ENCODE measurements at places on chromosomes 16 and 17.

- no peak for DNase-seq
Measured at GRCh38 chr16:10966129-10966528, 21.8 kb downstream of the CLEC16A start.

DNA sequence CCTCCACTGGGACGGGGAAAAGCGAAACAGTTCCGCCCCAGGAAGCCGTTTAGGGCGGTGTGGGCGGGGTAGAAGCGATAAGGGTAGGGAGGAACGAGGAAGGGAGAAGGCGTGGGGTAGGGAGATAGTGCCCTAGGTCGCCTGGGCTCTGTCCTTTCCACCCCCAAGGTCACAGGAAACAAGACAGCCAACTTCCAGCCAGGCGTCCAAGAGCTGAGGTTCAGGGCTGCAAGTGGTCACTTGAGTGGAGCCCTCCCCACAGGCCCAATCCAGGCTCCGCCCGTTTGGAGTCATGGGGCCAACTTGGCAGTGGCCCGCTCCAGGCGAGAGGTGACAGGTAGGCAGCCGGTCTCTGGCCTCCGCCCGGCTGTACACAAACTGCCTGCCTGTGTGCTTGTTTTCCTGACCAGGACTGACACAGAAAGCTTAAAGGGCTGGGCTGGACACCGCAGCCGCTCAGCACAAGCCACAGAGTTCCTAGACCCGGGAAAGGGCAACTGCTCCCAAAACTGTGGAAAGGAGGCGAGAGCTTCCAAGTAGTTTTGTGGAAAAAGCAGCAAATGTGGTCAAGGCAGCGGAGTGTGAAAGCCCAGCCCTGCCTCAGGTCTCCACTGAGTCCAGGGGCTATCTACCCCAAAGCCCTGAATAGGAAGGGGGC is at the start of gene RILP:
TSS of gene RILP (minus strand) at position 23 of the 658 bp plus-strand sequence. CDS start 62 bp downstream, outside the sequence.
- DNase-seq, result no peak

GRCh38 chr17:52824542-52824941 is 666.0 kb upstream of the CA10 start:
- no peak for DNase-seq

DNA sequence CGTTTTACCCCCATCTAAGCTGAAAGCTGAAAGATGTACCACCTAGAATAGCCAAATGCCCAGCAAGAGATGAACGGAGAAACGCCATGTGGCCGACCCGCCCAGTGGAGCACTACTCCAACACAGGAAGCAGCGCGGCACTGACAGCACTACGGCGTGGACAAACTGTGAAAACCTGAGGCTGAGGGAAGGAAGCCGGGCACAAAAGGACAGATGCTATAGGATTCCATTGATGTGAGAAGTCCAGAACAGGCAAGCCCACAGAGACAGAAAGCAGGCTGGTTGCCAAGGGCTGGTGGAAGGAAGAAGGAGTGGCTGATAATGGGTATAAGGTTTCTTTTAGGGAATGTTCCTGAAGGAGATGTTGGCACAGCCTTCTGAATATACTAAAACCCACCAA is 29.4 kb upstream of the SLC38A8 start:
- DNase-seq, result no peak

- DNase-seq, result peak; percentile 85
Measured at GRCh38 chr16:27401768-27402568, at the start of gene IL21R. Gene IL21R (plus strand): TSS chr16:27402174. CDS start chr16:27430072, 27,898 bp downstream.

DNA sequence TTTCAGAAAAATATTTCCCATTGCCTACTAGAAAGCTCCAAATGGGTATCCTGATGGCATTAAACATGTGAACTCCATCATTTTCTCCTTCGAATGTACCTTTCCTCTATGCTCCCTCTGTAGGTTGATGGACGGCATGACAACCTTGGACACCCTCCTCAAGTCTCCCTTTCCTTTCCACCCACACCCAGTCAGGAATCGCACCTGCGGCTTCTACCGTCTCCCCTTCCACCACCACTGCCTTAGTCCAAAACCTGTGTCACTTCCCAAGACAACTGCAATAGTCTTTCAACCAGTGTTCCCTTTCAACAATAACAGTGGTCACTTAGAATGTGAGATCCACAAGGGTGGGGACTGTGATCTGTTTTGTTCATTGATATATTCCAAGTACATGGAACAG is 233.1 kb upstream of the AXIN2 start:
- no peak for DNase-seq

- no peak for DNase-seq
Measured at GRCh38 chr17:79023886-79024771, at the start of gene C1QTNF1. Gene C1QTNF1 (plus strand): TSS chr17:79024169. CDS start chr17:79043969, 19,800 bp downstream.

DNA sequence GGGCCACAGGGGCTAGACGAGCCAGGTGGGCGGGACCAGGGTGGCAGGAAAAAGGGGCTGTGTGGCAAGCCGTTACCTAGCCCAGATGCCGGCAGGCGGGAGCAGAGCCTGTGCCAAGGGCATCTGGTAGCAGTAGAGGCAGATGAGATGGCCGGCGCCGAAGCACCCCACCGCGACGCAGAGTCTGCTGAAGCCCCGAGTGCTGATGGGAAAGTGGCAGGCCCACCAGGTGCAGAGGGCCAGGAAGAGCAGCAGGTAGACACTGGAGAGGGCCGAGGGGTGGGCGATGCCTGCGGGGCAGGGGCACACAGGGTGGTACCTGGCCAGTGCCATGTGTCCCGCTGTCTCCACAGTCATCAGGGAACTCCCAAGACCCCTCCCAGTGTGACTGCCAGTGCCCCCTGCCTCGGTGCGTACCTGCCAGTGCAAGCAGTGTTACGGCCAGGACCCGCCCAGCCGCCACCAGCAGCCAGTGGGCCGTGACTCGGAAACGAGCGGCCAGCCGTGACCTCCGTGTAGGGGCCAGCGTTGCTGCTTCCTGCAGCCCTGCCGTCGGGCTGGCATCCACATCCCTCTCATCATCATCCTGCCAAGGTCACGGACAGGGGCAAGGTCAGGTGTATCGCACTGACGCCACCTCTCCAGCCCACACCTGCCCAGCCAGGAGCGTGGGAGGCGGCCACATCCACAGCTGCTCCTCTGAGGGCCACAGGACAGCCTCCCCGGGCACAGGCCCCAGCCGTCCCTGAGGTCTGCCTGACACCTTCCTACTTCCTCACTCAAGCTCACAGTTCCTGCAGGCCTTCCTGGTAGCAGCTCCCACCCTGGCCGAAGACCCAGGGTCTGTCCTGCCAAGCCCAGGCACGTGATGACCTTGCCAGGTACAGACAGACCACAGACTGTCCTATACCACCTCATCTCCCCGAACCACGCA is 32.1 kb downstream of the CTU2 start:
- no peak for DNase-seq

- no peak for DNase-seq
Measured at GRCh38 chr17:47785538-47786123, 36.0 kb downstream of the OSBPL7 start.

GRCh38 chr16:81513204-81514040 is 68.8 kb downstream of the CMIP start:
- no peak for DNase-seq

DNA sequence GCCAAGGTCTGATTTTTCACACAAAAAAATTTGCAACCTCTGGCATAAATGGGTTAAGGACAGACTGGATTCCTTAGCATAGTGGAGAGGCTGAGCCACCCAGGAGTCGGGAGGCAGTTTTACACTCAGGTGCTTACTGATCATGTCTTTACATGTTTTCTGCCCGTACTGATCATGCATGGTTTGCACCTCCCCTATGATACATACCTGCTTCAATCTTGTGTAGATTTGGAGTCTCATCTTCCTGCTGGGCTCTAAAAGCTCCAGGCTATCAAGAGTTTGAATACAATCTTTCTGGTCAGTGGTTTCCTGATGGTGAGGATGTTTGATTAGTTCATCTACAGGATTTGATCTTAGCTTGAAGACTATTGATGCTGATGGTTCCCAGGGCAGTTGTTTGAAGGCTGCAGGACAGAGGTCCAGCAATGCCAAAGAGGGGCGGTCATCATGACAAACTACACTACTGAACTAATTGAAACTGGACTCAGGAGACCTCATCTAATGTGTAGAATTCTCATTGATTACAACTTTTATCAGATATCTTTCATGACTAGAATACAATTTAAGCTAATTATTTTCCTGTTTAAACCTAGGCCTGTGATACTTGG is 6.9 kb downstream of the C1QBP start:
- no peak for DNase-seq

DNA sequence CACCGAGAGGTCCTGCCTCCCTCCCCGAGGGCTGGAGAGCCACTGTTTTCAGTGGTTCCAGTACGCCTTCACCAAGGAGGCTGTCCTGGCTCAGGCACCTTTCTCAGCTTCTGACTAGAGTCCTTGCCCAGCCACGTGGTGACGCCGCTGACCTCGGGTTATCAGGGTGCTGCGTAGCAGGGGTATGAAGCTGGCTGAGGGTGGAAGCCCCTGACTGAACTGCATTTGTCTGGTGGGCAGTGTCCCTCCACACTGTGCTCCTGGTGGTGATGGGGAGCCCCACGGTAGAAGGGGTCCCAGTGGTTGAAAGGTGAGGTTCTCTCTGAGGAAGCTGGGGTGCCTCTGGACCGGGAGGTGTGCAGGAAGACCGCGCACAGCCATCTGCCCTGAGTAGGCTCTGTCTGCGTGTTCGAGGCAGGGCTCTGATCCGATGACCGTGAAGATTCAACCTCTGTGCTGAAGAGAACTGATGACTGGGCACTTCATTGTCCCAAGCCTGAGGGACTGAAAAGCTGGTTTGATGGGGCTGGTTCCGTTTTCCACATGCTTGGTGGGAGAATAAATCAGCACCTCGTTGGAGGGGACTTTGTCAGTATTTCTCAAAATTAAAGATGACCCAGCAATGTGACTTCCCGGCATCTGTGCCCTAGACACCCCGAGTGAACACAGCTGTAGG is 2.5 kb downstream of the ACSF3 start:
- DNase-seq, result no peak

DNA sequence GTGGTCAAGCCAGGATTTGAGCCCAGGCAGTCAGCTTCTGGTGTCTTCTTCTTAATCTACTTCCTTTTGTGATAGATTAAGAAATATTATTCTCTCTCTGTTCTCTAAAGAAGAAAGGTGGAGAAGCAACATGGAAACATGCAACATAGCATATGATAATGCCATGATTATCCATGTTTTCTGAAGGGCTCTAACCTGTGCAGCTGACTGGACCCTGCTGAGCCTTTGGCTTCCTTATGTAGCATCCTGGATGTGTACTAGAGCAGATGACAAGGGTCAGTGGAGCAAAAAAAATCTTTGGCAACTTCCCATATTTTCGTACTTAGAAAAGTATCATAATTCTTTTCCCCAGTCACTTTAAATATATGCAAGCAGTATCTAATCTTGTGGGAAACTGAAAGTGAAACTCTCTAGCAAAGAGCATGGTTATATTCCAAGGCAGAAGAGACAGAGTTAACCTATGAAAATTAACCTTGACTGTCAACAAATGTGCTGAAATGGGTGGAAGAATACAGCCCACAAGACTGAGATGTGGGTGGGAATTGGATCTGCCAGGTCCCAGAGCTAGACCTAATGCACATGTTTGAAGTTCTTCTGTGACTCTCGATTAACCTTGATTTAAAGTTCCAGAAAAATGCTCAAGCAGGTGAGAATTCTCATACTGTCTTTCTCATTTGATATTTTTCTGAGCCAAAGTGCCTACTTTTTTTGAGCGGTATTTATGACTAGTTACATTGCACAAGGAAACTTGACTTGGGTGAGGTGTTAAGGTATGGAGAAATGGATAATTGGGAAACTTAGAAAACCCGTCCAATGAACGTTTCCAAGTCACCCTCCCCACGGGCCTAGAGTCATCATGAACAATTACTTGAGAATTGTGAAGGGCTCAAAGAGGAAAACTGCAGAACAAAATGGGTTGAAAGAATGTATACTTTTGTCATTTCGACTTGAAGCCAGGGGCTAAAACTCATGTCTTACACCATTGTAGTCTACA is 248.6 kb downstream of the FTO start:
- no peak for DNase-seq

GRCh38 chr16:56121156-56121500 is 70.2 kb upstream of the GNAO1 start:
- no peak for DNase-seq

GRCh38 chr17:39062846-39063680 is 88.4 kb downstream of the PLXDC1 start:
- no peak for DNase-seq

GRCh38 chr16:70803319-70803718 is 2.4 kb upstream of the VAC14 start:
- DNase-seq, result no peak

GRCh38 chr17:65071861-65072260 is 15.3 kb upstream of the GNA13 start:
- DNase-seq, result no peak

GRCh38 chr17:33515974-33516373 is 222.9 kb upstream of the ASIC2 start:
- DNase-seq, result no peak

- DNase-seq, result no peak
Measured at GRCh38 chr16:79632289-79632688, 31.8 kb upstream of the MAF start.

DNA sequence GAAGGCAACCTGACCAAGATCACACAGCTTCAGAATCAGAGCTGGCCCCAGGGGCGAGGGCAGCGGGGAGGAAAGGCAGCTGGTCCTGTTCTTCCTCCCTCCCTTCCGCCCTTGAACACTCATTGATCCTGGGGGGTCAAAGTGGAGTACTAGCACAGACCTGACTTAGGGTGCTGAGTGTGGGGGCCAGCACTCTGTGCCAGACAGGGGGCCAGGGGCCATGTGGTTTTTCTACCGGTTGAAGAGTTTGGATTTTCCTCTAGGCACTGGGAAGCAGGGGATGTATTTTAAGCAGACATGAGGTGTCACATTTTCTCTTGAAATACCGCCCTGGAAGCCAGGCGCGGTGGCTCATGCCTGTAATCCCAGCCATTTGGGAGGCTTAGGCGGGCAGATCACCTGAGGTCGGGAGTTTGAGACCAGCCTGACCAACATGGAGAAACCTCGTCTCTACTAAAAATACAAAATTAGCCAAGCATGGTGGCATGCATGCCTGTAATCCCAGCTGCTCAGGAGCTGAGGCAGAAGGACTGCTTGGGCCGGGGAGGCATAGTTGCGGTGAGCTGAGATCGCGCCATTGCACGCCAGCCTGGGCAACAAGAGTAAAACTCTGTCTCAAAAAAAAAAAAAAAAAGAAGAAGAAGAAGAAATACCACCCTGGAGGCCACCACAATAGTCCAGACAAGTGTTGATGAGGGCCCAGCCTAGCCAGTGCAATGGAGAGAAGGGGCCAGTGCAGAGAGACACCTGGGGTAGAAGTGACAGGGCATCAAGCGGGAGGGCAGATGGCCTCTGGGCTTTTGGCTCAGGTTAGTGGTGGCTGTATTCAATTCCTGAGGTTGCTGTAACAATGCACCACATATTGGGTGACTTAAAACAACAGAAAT is 15.3 kb downstream of the OSBPL7 start:
- DNase-seq, result no peak

GRCh38 chr17:4579678-4580077 is 4.7 kb upstream of the SMTNL2 start:
- DNase-seq, result no peak

DNA sequence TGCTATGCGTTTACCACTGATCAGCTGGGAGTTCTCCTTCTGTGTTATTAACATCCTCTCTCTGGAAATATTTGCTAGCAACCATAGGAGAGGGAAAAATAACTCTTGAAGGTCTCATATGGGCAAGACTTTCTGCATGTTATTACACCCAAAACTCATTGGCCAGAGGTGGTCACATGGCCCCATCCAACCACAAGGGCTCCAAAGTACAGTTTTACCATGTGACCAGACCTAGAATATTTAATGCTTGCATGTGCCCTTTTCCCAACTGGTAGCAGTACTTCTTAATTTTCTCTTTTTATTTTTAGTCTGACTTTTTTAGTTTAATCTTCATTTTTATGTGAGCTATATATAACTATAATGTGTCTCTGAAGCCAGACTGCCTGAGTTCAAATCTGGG is 141.0 kb upstream of the NOG start:
- DNase-seq, result no peak
